ENCODE measurements at places on chromosomes 1 and 21.

GRCh38 chr1:26132128-26132833, 20.7 kb downstream of the PDIK1L start:
- no peak for DNase-seq

DNA sequence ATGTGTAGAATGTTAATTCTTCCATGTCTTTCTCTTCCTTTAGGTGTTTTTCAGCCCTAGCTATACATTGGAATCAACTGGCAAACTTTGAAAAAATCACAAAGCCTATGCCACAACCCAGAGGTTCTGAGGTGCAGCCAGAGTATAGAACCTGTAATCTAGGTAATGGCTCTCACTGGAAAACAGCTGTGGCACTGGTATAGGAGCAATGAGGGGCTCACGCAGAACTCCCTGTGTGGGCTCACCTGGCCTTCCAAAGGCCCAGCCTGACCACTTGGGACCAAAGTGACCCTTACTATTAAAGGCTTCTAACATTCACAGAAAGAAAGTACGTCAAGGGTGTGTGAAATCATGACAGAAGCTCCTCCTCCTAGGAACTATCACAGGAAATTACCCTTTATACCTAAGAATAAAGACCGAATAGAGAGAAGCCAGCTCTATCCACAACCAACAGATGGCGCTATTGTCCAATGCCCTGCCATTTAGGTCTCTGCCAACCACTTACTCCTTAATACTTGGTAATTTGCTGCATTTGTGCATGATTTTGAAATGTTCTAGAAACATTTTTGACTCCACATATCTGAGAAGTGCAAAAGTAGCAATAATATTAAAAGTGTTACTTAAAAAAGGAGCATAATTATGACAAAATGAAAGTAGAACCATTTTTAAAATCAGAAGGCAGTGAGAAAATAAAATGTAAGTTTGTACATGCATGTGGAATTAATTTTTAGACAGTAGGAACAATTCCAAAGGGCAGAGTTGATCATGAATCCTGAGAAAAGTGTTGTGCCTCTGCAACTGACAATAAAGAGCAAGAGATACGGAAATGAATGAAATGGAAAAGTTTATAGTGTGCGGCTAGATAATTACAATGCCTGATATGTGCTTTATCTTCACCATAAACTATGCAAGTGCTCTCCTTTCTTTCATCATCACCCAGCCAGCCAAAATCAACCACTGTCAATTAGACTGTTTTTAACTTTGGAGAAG, 93.1 kb upstream of the HAO2 start:
- peak; percentile 9 for DNase-seq

GRCh38 chr1:161718559-161719324, 2.6 kb upstream of the FCRLB start:
- no peak for DNase-seq

GRCh38 chr1:150259217-150259616, 1.6 kb downstream of the CA14 start:
- no peak for DNase-seq

- no peak for DNase-seq
These were observed 98.6 kb downstream of the ENAH start for GRCh38 chr1:225554216-225554812.

DNA sequence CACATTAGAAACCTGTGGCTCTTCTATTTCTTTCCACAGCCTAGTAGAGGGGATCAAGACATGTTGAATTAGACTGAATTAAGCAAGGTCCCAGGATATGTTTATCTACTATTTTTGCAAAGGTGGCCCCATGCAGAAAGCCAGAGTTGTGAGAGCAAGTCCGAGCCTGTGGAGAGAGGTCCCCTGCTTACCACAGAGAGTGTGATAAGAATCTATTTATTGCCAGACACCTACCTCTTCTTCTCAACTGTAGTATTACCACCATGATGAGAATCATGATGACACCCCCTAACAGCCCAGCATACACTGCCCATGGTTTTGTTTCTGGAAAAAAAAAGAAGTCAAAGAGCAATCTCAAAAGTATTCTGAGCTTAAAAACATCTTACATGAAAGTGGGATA, 23.0 kb downstream of the SLAMF1 start:
- no peak for DNase-seq

DNA sequence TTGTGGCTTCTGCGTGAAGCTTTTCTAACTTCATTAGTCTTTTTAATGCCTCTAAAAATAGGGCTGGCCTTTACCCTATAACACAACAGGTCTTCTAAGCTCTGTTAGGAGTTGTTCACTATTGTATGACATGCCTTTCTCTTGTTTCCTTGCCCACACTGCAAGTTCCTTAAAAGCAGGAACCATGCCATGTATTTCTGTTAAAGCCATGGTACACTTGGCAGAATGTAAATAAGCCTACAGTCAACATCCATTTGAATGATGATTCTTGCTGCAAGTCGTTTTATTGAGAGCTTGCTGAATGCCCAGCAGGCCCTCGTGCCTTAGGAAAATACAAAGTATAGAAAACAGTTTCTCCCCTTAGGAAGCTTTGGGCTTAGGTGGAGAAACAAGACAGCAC, 214.6 kb downstream of the DUSP10 start:
- DNase-seq = no peak

DNA sequence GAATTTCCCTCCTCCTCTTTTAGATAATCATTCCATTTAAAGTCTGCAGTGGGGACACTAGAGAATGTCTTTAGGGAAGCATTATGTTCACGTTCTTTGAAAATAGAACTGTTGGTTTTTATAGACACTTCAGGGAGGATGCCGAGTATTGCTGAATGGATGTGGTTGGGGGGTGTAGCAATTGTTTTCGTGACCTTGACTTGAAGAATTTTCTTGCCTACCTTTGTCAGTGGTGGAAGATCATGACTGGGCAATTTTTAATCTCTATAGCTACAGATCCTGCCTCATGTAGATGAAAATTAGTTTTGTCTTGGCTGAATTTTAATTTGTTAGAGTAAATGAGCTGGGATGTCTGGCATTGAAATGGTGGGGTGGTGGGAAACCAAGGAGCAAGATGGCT, 3.8 kb downstream of the SMG7 start:
- DNase-seq = no peak

GRCh38 chr1:168803806-168804510, 75.0 kb upstream of the DPT start:
- no peak for DNase-seq

DNA sequence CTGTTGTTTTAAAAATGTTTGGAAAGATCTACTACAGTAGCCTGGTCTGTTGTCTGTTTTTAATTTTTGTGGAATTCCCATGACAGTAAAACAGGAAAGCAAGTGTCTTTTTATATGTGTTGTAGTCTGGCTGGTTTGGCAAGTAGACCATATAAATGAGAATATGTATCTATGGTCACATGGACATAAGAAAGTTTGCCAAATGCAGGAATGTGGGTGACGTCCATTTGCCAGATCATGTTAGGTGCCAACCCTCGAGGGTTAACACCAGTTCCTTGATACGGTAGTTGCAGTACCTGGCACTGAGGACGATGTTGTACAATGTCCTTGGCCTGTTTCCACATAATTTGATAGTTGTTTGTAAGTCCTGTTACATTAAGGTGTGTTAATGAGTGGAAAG, 6.2 kb downstream of the DAP3 start:
- DNase-seq = no peak

DNA sequence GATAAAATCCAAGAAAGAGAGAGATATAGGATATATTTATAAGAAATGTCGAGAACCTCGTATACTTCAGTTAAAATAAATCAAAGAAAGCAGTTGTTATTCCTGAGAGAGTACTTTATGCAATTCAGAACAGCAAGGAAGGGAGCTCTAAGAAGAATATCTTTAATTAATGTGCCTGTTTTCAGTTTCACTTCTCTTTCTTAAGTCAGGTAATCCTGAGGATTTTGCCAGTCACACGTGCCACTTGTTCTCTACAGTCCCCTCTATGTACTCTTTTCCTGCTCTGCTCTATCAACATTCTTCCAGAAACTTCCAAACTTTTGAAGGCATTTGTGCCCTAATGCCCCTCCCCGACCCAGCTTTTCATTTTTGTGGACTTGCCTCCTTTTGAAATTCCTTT, 211.9 kb downstream of the AKT3 start:
- DNase-seq = no peak

DNA sequence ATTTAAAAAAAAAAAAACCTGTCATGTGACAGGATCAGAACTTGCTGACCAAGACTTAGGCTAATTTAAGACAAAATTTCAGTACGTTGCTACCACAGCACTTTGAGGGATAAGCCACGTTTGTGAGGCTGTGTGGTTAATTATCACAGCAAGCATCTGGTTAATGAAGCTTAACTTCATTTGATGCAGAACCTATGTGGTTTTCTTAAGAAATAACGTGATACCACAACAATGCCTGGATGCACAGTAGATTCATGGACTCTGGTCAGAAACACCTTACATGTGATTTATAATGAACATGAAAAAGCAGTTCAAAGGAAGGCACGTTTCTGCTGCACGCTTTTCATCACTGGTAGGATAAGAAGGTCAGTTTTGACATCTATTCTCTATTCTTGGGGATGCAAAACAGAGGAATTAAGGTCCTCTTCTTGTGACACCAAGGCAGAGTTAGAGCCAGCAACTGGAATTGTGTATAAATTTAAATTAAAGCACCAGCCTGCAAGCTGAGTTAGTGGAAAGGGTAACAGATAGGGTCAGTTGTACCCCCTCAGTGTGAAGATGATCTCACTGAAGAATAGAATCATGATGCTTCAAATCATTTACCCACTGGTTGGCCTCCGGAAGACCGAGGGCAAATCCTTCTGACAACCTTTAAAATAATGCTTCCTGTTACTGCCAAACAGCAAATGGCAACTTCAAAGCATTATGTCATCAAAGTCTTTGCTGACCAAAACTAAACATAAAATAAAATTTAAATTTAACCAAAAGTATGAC, 6.0 kb upstream of the KRTAP8-1 start:
- no peak for DNase-seq

DNA sequence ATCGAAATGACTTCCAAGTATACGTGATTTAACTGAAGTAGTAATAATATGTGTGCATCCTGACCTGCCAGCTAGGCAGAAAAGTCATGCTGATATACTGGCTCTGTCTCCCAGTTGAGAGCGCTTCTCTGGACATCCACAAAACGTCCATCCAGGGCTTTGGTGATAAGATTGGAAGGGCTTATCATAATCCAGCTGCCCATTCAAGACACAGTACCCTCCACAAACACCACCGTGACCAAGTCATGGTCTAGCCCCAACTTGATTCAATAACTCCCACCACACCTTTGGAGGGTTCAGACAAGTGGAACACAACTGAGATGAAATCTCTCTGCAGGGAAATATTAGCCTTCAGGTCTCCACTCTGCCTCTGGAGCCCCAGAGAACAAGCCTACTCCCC, 76.2 kb downstream of the CD46 start:
- no peak for DNase-seq

DNA sequence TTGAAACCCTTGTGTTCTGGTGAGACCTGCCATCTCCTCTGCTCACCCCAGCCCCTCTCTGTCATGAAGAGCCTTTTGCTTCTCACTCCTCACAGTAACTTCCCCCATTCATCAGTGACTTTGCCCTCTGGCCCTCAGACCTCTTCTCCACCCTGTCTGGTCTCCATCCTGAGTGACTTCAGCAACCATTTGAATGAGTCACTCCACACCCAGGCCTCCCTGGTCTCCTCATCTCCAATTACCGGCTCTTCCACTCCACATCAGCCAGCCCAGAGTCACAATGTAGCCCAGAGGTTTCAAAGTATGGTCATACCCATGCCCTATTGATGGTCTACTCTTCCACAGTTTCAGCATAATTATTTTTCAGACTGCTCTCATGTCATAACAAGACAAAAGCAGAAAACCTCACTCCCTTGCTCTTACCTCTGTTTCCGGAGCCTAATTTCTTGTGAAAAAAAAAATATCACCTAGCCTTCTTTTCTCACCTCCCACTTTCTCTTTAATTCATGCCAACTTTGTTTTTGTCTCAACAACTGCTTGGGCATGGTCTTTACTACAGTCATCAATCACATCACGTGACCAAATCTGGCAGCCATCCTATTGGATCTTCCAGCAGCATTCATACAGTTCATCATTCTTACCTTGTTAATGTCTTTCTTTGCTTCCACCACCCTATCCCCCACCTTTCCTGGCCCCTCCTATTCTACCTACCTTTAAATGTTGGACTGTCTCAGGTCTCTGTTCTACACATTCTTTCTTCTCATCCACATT, 35.6 kb upstream of the NEK7 start:
- no peak for DNase-seq

GRCh38 chr1:220243947-220244346, 28.3 kb downstream of the RAB3GAP2 start:
- no peak for DNase-seq

DNA sequence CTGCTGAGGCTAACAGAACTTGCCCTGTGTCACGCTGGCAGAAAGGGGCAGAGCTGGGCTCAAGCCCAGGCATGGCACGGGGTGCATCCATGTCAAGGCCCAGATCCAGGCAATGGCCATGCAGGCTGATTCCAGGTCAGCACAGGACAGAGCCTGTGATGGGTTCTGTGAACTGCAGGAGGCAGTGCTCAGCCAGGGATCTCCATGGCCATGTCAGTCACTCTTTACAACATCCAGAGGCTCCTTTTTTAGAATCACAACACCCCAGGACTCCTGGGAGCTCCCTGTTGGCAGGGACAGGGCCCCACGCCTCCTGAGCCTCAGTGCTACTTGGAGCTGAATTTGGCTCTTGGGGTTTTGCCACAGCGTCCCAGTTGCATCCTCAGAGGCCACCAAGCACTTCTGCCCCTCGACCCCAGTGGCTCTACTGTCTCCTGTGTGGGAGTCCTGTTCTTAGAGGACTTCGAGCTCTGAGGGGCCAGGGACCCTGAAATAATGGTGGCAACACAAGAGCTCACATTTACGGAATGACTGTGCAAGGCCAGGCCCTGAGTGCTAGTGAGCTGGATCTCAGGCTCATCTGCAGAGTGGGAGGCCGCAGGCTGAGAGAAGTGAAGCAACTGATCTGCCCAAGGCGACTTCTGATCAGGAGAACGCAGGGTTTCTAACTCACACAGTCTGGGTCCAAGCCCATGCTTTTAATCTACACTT, 211.5 kb downstream of the TRABD2B start:
- no peak for DNase-seq

DNA sequence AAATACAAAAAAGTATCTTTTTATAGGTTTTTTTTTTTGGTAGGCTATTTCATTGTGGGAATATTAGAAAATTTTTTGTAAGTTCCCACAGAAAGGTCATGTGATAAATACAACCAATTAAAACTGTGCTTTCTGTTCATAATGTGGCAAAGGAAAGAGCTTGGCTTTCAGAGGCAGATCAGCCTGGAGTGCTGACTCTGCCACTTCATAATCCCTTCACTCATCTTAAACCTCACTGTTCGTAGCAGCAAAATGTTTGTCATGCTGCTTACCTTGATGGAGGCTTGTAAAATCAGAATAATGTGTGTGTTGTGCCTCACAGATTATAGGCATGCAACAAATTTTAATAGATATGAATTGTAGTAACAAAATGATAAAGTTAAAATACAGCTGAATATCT, 176.8 kb downstream of the ZP4 start:
- DNase-seq = no peak

- no peak for DNase-seq
These were observed 60.0 kb upstream of the FGGY start for GRCh38 chr1:59236721-59237545.

DNA sequence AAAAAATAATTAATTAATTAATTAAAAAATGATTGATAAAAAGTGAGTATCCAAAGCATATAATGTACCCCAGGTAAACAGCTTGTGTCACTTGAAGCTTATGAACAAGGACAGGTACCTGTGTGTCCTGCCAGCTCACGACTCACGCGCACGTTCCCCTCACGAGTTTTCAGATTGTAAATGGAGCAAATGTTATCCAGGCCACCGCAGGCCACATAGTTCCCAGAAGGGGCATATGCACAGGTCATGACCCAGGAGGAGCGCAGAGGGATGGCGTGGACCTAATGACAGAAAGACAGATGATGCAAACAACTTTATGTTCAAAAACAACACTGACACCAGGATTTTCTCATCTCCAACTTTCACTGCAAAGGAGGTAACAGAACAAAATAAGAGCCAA, 26.0 kb upstream of the NADK start:
- no peak for DNase-seq
